ENCODE measurements at places on chromosomes 1 and 21. TPM values are rescaled to one million over a fixed set of nuclear protein-coding genes. Genes with fewer than 3 reads are reported as not detected.

DNA sequence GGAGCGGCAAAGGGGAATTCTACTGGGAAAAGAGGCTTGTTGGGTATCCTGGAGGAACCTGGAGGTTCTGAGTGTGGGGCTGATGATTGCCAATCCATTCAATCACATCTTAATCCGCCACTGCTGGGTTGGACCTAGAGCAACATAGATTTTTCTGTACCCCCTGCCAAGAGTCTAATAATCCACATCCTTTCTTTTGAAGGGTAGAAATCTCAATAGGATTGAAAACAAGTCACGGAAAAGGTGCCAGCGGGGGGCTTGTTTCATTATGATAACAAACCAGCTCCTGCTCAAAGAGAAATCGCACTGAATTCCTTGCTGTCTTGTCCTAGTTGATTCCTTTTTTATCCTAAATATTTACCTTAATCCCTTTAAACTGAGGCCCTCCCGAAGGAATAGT, 528.5 kb downstream of the ADGRL2 start:
- no peak for DNase-seq

GRCh38 chr1:25810341-25811299, 9.1 kb upstream of the MTFR1L start:
- DNase-seq: no peak

The SAMSN1 gene
- total RNA-seq: not detected

DNA sequence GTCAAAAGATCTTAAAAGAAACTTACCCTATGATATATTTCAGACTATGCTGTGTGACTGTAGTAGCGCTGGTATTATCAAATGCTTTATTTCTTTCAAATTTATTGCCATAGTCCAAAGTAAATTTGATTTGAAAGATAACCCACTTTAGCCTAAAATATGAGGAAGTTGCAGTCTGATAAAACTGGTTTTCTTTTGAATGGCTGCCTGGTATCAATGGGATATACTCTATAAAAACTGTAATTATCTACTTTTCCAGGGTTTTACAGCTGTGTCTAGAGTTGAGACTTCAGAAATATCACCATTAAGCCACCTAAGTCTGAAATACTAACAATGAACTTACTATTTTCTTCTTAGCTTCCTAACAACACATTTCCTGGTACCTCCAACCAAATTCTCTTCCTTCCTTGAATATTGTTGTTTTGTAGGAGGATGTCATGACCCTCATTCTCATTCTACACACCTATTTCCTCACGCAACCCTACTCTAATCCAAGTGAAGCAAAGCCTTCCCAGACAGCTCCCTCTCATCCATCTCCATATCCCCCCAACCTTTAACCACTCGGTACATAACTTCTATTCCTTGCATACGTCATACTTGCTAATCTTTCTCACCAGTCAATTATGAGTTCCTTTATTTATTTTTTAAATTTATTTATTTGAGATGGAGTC, 17.0 kb downstream of the KDM5B start:
- DNase-seq: no peak
